ENCODE measurements at places on chromosomes 3 and 15.

DNA sequence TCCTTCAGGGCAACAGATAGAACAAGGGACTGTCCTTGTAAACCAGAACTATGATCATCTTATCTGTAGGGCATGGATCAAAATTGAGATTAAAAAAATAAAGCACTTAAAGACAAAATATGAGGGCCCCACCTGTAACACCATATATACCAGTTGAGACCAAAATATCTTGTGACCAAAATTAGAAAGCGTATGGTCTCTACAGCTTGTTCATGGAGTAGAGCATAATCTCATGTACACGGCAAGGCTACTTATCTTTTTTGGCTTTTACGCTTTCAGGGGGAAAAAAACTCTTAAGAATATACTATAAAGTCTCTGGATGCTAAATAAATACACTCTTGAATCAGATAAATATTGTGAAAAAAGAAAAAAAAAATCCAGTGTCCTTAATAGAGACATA, 49.3 kb downstream of the ADAMTS9 start:
- no peak for DNase-seq

GRCh38 chr3:149224736-149225594, 3.3 kb upstream of the CP start:
- DNase-seq: peak; percentile 97

- no peak for DNase-seq
Observed at GRCh38 chr15:60762638-60763037, 283.7 kb upstream of the ICE2 start.

DNA sequence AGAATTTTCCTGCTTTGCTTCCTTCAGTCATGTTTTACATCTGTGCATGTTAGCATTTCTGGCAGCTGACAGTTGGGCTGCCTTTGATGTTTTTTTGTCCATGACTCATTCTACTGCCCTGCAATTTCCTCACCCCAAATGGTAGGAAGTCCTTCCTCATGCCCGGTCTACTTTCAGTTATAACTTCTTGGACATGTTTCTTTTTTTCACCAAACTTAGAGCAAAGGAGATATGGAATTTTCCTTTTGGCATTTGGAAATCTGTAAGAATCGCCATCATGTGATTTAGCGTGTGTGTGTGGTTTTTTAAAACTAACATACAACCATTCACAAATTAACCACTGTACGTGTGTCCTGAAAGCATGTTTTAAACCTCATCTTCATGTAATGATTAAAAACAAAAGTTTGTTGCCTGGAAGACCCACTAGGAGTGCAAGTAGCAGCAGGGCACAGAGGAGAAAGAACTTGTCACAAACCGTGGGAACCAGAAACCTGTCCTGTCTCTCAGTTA, 430.7 kb upstream of the CFAP20DC start:
- peak; percentile 86 for DNase-seq

GRCh38 chr3:27194861-27195483, 174.2 kb downstream of the NEK10 start:
- peak; percentile 54 for DNase-seq

DNA sequence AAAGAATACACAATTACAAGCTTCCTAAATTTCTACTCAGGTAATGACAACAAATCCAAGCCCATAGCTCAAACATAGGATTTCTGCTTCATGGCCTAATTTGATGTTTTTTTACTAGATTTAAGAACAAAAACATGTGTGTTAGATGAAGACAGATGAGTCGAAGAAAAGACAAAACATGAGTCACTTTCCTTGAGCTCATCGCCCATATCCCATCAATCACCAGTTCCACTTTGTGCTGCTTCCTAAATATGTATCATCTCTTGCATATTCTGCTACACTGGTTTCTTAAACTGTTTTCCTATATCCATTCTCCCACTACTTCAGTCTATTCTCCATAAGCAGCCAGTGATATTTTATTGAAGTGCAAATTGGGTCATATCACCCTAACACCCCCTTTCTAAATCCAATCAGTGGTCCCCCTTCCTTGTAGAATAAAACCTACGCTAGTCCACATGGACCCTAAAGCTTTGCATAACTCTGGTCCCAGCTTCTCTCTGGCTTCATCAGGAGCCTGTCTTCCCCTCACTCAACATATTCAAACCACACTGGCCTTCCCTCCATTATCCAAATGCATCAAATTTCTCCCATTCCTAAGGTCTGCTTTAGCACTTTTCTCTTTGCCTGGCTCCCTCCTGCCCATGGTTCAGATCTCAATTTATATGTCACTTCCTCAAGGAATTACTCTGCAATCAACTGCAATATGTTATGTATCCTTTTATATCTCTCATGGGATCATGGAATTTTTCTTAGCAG, 1033.9 kb downstream of the FHIT start:
- no peak for DNase-seq

GRCh38 chr15:69920221-69920620, 177.5 kb downstream of the TLE3 start:
- DNase-seq: no peak

- no peak for DNase-seq
Observed at GRCh38 chr15:73747847-73748590, 5.1 kb downstream of the INSYN1 start.

- peak; percentile 89 for DNase-seq
Observed at GRCh38 chr3:130850044-130850797, 43.7 kb upstream of the ATP2C1 start.

- peak; percentile 49 for DNase-seq
Observed at GRCh38 chr3:143507735-143508580, 340.3 kb downstream of the SLC9A9 start.

- no peak for DNase-seq
Observed at GRCh38 chr15:67593562-67593961, 51.1 kb downstream of the MAP2K5 start.

DNA sequence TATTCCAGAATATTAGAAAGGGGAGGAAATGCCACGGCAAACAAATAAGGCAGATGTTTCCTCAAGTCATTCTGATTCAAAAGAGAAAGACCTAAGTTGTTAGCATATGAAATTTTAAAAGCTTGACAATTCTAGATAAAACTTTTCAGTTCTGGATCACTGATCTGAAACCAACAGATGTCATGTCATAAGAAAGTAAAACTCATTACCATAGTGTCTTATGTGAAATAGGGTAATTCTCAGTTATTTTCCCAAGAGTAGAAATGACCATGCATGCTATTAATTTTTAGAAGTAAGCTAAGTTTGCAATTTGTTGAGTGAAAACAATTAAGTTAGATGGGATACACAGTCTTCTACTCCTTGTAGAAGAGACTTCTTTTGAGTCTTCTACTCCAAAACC, 630.3 kb downstream of the NAALADL2 start:
- DNase-seq: no peak

- DNase-seq: no peak
Observed at GRCh38 chr3:101778385-101779046, 495 bp upstream of the NXPE3 start.

- DNase-seq: no peak
Observed at GRCh38 chr3:184549796-184550577, 11.6 kb upstream of the EPHB3 start.

DNA sequence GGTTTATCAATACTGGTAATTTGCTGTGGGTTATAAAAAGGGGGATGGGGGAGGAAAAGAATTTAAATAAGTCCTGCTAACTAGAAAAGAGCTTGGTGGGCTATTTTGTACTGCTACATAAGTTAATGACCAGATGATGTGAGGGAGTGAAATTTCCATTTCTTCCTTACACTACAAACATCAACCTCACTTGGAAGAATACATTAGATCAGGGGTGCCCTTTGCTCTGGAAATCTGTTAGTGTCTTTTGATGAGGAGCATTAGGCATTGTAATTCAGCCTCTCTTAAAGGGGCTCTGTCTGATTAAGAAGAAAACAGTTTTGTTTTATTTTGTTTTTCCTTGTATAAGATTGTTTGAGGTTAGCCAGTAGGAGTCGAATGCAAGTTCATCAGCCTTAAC, 576.4 kb upstream of the TBL1XR1 start:
- DNase-seq: no peak

- DNase-seq: no peak
Observed at GRCh38 chr15:76163457-76164295, 103.9 kb downstream of the TMEM266 start.

Measured in M059J (cell line).